ENCODE measurements at places on chromosomes 6 and 20.

- no peak for DNase-seq
These were observed 120.5 kb downstream of the HIVEP2 start for GRCh38 chr6:142824426-142824825.

DNA sequence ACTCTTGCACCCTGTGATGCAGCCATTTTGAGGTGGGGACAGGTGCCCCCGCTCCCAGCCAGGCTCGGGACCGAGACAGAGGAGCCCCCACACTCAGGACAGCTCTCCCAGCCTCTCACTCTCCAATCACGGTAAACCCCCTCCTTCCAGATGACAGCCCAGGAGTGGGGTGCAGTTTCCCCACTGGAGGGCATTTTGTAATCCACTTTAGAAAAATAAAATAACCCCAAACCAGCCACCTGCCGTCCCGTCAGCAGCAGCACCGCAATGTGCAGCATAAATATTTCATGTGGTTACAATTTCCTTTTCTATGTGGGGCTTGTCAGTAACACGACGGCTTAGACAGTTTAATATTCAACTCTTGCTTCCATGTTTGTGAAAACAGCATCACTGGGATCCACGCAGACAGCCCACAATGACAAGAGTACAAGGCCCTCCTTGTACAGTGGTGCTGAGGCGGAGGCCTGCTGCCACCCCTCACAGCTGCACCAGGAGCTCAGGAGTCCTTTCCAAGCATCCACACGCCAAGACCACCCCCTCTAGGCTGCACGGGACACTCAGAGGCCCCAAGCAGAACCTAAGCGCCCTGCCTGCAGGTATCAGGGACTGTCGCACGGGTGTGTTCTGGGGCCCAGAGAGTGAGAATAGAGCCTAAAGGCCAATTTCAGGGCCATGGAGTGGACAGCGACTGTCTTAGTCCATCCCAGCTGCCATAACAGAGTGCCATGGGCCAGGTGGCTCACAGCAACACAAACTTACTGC is 116.7 kb downstream of the JPH2 start:
- no peak for DNase-seq

GRCh38 chr20:58682656-58683531 is 9.7 kb upstream of the NPEPL1 start:
- DNase-seq, result no peak

DNA sequence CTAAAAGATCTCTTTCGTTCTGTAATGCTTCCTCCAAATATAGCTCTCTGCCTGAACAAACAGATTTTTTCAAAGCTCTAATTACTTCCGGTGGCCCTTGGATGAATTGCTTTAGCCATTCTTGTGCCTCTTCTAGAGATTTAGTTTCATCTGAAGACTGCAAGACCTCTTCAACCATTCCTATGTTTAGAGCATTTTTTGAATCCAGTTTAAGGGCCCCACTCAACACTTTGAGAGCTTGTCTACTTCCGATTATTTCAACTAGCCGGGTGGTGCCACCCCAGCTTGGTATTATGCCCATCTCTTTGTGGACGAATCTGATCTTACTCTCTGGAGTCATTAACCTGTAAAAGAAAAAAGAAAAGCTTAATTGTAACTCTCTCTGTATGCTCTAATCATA is 23.3 kb downstream of the RNF146 start:
- no peak for DNase-seq

DNA sequence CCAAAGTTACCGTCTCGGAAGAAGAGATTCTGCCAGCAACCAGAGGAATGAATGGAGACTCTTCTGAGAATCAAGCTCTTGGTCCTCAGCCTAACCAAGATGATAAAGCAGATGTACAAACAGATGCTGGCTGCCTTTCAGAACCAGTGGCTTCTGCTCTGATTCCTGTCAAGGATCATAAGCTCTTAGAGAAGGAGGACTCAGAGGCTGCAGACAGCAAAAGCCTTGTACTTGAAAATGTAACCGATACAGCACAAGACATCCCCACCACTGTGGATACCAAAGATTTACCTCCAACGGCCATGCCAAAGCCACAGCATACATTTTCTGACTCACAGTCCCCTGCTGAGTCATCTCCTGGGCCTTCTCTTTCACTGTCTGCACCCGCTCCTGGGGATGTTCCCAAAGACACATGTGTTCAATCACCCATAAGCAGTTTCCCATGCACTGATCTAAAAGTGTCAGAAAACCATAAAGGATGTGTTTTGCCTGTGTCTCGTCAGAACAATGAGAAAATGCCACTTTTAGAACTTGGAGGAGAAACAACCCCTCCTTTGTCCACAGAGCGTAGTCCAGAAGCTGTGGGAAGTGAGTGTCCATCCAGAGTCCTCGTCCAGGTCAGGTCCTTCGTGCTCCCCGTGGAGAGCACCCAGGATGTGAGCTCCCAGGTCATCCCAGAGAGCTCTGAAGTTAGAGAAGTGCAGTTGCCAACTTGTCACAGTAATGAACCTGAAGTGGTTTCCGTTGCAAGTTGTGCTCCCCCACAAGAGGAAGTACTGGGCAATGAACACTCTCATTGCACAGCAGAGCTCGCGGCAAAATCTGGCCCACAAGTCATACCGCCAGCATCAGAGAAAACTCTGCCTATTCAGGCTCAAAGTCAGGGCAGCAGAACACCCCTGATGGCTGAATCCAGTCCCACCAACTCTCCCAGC is 109.6 kb downstream of the RTN4IP1 start:
- peak; percentile 66 for DNase-seq

DNA sequence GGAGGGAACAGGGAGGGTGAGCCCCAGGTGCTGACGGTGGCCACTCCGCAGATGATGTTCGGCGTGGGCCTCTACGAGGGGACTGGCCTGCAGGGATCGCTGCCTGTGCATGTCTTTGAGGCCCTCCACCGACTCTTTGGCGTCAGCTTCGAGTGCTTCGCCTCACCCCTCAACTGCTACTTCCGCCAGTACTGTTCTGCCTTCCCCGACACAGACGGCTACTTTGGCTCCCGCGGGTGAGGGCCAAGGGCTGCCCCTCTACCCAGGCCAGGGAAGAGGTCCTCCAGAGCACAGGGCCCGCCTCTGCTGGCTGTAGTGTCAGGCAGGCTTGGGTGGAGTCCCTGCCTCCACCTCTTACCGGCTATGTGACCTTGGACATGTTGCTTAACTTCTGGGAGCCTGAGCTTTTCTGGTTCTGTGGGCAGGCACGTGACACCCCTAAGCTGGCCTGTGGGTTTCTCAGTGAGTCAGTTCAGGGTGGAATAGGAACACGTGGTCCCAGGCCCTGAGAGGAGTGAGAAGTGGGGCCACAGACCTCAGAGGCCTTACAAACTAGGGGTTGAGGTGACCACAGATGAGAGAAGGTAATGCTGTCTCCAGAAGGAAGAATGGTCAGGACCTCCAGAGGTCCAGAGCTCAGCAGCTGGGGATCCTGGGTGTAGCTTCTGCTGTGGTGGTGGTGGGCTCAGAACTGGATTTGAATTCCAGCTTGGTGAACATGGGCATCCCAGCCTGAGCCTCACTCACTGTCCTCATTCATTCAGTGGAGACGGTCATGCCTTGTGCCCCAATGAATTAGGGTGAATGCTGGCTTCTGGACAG is 11.9 kb downstream of the PCIF1 start:
- peak; percentile 54 for DNase-seq

DNA sequence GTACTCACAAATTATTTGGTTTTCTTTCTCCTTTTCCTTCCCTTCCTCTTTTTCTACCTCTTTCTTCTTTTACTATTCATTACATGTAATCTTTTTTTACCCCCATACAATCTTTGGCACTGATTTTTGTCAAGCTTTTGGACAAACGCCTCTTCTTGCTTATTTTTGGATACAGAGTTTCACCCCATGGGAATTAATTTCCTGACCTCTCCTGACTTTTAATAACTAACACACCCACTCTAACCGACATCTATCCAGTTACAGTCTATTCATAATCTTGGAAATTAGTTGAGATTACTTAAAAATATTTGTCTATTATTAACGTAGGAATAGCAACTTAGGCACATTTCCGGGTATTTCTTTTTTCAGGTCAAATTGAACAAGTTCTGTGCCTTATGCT is 101.2 kb downstream of the HDGFL1 start:
- DNase-seq, result no peak

- no peak for DNase-seq
These were observed 52.1 kb upstream of the VSTM2L start for GRCh38 chr20:37850724-37851355.

DNA sequence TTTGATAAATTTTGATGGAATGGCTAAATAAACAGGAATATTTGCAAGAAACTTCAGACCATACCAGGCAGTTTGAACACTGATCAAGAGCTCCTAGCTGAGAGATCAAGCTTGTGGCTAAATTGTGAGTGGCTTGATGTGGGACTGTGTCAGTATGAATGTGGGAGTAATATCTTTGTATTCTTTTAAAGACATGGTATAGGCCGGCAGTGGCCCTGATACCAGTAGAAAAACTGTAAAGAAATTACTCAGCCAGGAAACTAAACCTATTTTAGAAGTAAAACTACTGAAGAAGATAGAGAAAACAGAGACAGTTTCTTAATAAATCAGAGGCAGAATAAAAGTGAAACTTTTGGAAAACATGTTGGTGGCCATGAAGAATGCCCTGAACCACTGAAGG is 608.4 kb upstream of the SYNCRIP start:
- DNase-seq, result no peak

All from transverse colon (tissue), 4 donors.